ENCODE measurements at places on chromosomes 5 and 9. TPM values are rescaled to one million over a fixed set of nuclear protein-coding genes. Genes with fewer than 3 reads are reported as not detected.

DNA sequence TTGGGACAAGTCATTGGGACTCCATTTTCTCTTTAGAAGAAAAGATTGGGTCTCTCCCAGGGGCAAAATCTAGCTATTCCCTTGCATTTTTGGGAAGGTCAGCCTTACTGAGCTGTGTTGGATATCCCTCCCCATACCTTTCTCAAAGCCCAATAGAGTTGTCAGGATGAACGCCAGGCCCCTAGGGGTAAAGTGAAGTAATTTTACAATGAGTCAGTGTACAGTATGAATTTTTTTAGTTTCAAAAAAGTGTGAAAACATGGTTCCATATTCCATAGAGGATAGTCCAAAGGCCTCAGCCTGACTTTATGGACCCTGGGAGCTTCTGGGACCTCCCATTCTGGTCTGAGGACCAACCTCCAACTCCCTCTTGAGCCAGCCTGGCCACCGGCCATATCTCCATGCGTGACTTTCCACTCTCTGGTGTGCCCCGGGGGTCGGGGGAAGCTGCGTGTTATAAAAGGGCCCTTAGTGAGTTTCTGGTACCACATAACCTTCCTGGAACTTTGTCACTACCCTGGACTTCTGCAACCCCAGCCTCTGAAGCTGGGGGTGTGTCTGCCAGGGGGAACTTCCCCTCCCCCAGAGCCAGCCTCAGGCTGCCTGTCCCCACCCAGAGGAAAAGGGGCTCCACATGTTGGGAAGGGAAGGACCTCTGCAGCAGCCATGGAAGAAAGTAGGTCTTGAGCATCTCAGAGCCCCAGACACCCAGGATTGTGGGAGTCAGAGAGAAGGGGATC, 52.4 kb upstream of the SYNPO start:
- H3K4me3 ChIP-seq, result no peak overlapping the region
- H3K27ac ChIP-seq, result no peak overlapping the region
- no peaks in the 10 kb centered on the region for H3K36me3 ChIP-seq
- H3K27me3 ChIP-seq, result no peaks in the 10 kb centered on the region
- no peak for DNase-seq
- no peaks in the 10 kb centered on the region for H3K4me1 ChIP-seq

- no peaks in the 10 kb centered on the region for H3K27me3 ChIP-seq
- no peaks in the 10 kb centered on the region for H3K4me1 ChIP-seq
- H3K36me3 ChIP-seq, result no peaks in the 10 kb centered on the region
- DNase-seq, result no peak
- no peak overlapping the region for H3K27ac ChIP-seq
These were observed 145.5 kb upstream of the HAPLN1 start for GRCh38 chr5:83866181-83866580.

DNA sequence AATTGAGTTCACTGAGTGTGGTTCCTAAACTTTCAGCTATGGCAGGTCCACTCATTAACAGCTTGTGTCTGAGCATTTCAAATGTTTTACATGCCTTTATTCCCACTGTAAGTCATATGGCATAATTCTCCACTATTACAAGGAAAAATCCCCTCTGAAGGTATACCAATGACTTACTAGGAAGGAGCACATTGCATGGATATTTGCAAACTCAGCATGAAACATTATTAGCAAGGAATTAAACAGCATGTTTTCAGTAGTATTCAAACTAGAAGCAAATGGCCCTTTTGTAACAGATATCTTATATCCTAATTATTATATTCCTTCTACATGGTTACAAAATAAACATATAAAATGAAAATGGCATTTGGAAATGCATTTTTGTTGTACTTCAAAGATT, 566.4 kb upstream of the CCNG1 start:
- no peaks in the 10 kb centered on the region for H3K27me3 ChIP-seq
- H3K4me3 ChIP-seq, result no peak overlapping the region
- H3K4me1 ChIP-seq, result no peaks in the 10 kb centered on the region
- DNase-seq, result no peak

GRCh38 chr5:16037121-16037845, 142.3 kb downstream of the MARCHF11 start:
- H3K27ac ChIP-seq, result no peak overlapping the region
- no peaks in the 10 kb centered on the region for H3K4me1 ChIP-seq
- no peak for DNase-seq
- H3K4me3 ChIP-seq, result no peak overlapping the region

DNA sequence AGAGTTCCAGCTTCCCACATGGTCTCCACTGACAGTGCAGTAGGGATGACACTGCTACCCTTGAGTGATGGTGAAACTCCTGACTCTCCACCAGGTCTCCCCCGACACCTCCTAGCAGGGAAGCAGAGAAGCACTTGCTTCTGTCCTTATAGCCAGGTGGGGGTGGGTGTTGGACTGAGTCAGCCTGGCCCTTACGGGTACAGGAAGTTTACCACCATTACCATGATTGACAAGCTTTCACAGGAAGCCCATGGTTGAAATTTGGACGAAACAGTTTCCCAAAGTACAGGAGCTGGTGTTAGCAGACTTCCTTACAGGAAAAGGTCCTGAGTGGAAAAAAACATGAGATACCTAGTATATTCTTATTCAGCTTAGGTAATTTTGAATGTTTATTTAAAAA, 3.1 kb upstream of the FBXL7 start:
- no peaks in the 10 kb centered on the region for H3K4me1 ChIP-seq
- no peaks in the 10 kb centered on the region for H3K27me3 ChIP-seq
- no peaks in the 10 kb centered on the region for H3K36me3 ChIP-seq
- no peak for DNase-seq
- H3K27ac ChIP-seq, result no peak overlapping the region

CKMT2 gene
- total RNA-seq, result not detected
